ENCODE measurements at places on chromosomes 16 and 17. TPM values are rescaled to one million over a fixed set of nuclear protein-coding genes. Genes with fewer than 3 reads are reported as not detected.

DNA sequence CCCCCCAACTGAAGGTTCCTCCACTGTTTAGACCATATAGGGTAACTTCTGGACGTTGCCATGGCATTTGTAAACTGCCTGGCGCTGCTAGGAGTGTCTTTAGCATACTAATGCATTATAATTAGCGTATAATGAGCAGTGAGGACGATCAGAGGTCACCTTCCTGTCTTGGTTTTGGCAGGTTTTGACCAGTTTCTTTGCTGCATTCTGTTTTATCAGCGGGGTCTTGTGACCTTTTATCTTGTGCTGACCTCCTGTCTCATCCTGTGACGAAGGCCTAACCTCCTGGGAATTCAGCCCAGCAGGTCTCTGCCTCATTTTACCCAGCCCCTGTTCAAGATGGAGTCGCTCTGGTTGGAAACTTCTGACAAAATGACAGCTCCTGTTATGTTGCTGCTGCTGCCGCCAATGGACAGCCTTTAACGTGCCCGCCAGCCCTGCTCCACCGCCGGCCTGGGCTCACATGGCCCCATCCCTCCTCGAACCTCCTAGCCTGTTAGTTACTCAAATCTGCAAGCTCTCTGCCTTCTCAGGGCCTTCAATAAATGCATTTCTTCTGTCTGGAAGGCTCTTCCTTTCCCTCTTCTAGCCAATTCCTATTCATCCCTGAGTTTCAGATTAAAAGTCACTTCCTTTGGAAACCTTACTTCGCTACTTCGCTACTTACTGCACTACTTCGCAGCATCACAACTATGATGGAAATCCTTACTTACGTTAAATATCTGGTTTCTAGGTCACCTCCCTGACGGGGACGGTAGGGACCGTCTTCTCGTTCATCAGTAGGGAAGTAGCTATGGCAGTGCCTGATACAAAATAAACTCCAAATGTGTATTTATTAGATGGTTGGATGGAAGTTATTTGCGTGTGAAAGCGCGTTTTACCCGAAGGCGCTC, 640 bp upstream of the NAGLU start:
- no peak for DNase-seq

GRCh38 chr17:13429201-13429600, 172.5 kb downstream of the HS3ST3A1 start:
- no peak for DNase-seq

GRCh38 chr17:17769869-17770631, 66.7 kb downstream of the SREBF1 start:
- no peak for DNase-seq

The GCGR gene
- total RNA-seq, result not detected

DNA sequence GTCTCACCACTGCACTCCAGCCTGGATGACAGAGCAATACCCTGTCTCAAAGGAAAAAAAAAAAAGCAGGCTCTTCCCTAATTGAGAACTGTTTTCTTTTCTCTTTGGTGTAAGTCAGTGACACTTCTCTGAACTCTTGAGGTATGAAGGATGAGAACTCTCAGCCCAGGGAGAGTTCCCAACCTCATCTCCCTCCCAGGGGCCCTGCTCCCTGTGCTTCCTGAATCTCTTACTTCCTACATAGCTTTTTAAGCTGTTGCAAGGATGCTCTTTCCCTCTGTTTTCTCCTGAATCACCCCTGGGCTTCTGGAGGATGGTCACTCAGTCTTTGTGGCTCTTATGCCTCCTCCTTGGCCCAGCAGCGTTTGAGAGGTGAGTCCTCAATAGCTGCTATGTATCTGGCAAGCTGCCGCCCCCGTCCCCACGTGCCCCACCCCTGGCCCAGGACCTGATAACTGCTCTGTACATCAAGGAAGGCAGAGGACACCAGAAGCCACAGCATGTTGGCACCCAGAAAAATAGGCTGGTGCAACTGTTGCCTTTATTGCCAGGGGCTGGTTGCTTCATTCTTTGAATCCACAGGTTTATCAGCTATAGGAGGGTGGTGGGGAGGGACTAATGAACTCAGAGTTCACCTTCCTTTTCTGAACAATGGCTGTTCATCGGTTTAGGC, 24.0 kb downstream of the IGF2BP1 start:
- no peak for DNase-seq

DNA sequence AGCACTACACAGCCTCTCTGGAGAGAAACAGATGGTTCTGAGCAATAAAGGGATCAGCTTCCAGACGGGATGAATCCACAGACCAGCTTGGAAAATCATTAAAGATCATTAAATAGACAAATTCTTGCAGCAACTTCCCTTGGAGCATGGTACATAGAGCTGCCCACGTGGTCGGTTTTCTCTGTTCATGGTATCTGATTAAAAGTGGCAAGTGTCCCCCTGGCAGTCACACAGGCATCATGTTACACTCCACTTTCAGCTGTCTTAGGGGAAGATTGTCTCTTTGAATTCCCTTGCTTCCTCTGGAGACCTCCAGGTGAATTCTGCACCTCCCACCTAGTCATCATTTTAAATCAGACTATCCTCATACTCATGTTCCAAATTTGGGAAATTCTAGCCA, 92.2 kb upstream of the CACNG3 start:
- DNase-seq, result no peak

DNA sequence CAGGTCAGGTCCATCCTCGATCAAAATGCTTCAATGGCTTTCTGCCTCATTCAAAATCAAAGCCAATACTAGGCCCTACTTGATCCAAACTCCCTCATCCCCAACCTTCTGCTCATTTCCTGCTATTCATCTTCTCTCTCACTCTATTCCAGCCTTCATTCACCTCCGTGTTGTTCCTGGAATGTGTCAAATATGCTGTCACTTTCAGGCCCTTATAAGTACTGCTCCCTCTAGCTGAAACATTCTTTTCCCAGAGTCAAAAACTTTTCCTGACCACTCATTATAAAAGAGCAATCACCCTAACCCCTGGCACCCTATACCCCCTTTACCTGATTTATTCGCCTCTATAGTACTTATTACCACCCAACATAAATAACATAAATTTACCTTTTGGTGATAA, 303.7 kb upstream of the PMFBP1 start:
- no peak for DNase-seq

DNA sequence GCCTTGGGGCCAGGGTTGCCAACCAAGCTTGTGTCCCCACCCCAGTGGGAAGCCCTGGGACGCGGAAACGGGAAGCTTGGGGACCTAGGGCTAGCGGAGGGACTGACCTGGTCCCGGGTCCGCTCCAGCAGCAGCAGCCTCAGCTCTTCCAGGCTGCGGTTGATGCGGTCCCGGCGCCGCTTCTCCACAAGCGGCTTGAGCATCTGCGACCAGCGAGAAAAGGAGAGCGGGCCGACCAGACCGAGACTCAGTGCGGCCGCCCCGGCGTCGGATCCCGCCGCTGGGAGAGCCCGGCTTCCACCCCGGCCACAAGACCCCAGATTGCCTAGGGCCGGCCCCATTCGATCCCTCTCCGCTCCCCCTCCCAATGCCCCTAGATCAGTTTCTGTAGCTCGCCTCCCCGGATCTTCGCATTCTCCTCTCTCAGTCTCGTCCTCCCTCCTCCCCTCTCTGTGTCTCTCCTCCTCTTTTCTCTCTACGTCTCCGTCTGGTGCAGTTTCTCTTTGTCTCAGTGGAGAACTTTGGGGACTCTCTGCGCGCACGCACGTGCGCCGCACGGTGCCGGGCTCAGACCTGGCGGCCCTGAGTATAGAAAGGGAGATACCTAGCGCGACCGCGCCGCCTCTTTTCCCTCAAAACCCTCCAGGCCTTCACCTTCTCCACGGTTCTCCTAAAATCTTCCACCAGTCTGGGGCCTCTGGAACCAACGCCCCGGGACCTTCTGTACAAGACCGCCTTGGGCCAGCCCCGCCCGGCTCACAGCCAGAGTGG, 797 bp downstream of the HES7 start:
- no peak for DNase-seq

The CTRB1 gene
- not detected for total RNA-seq
